Right renal pelvis (tissue), 4 donors: ENCODE measurements at places on chromosomes 2 and 18. TPM values are rescaled to one million over a fixed set of nuclear protein-coding genes. Genes with fewer than 3 reads are reported as not detected.

LAMA3 gene
- polyA plus RNA-seq, result 2.2 TPM

SMYD1 gene
- not detected for polyA plus RNA-seq

SAG gene
- polyA plus RNA-seq, result 0.08 TPM

RNF152 gene
- polyA plus RNA-seq, result 9.8 TPM

RAMP1 gene
- polyA plus RNA-seq, result 11.2 TPM

CYP26B1 gene
- 16.9 TPM for polyA plus RNA-seq

SERPINB11 gene
- not detected for polyA plus RNA-seq

CMPK2 gene
- polyA plus RNA-seq, result 4.6 TPM

CHPF gene
- polyA plus RNA-seq, result 29.6 TPM

CCDC121 gene
- polyA plus RNA-seq, result 11.2 TPM

DCC gene
- polyA plus RNA-seq, result 10.1 TPM

AFF3 gene
- polyA plus RNA-seq, result 25.4 TPM

CYS1 gene
- 105 TPM for polyA plus RNA-seq

DYSF gene
- 17.1 TPM for polyA plus RNA-seq

C2orf69 gene
- 11.4 TPM for polyA plus RNA-seq

ALKAL2 gene
- polyA plus RNA-seq, result 4.9 TPM

LIMS4 gene
- 2.4 TPM for polyA plus RNA-seq

RIT2 gene
- not detected for polyA plus RNA-seq

LOXHD1 gene
- polyA plus RNA-seq, result 0.37 TPM

LHCGR gene
- 0.29 TPM for polyA plus RNA-seq
